Sigmoid colon (tissue), 7 donors: ENCODE measurements at places on chromosomes 7 and 10. TPM values are rescaled to one million over a fixed set of nuclear protein-coding genes. Genes with fewer than 3 reads are reported as not detected.

- no peak for DNase-seq
Observed at GRCh38 chr10:67549390-67549789, 146.6 kb downstream of the CTNNA3 start.

- no peak for DNase-seq
Observed at GRCh38 chr7:124647630-124648306, 117.8 kb downstream of the GPR37 start.

GRCh38 chr10:16393271-16393858 is 43.4 kb upstream of the PTER start:
- DNase-seq: no peak

DNA sequence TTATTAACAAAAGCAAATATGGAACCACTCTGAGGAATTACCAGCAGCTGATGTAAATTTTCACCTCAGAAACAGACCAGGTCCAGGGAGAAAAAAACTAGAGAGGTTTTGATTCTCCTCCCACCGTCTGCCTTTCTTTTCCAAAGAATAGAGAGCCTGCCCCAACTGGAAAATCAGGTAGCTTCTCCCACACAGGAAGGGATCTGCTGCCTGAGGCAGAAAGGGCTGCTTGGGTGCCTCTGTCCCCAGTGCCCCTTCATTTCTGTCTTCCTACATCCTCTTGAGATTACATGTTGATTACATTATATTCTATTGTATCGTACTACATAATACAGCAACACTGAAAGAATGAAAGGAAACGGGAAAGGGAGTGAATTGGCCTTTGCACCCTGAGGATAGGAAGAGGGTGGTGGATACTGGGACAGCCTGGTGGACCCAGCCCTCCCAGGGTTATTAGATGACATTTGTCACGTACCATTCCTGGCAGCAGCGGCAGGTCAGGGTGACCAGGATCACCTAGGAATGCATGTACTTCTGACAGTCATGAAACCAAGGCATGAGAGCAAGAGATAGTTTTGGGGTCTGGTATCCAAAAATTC is 8.9 kb downstream of the ST8SIA6 start:
- no peak for DNase-seq

GRCh38 chr7:30238721-30239441 is 45.5 kb upstream of the ZNRF2 start:
- DNase-seq: peak; percentile 70

- DNase-seq: no peak
Observed at GRCh38 chr10:11713186-11713743, 28.9 kb upstream of the ECHDC3 start.

- DNase-seq: peak; percentile 70
Observed at GRCh38 chr10:110005719-110006118, 2.1 kb upstream of the ADD3 start.

- DNase-seq: no peak
Observed at GRCh38 chr7:143171697-143172096, 11.5 kb upstream of the TAS2R39 start.

DNA sequence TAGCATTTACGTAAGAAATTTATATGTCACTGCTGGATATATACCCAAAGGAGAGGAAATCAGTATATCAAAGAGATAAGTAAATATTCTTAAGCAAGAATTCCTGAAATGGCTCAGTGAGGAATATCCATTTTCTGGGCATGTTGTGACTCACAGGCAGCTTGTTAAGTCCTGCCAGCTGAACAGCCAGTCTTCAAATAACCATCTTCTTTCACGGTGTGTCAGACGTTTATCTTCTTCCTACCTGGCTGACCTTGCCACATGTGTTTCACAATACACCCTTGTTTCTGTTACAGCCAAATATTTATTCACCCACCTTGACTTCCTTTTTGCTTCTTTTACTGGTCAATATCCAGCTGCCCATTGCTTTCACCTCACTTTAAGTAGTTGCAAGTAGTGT is 648.1 kb downstream of the ANKRD7 start:
- no peak for DNase-seq

DNA sequence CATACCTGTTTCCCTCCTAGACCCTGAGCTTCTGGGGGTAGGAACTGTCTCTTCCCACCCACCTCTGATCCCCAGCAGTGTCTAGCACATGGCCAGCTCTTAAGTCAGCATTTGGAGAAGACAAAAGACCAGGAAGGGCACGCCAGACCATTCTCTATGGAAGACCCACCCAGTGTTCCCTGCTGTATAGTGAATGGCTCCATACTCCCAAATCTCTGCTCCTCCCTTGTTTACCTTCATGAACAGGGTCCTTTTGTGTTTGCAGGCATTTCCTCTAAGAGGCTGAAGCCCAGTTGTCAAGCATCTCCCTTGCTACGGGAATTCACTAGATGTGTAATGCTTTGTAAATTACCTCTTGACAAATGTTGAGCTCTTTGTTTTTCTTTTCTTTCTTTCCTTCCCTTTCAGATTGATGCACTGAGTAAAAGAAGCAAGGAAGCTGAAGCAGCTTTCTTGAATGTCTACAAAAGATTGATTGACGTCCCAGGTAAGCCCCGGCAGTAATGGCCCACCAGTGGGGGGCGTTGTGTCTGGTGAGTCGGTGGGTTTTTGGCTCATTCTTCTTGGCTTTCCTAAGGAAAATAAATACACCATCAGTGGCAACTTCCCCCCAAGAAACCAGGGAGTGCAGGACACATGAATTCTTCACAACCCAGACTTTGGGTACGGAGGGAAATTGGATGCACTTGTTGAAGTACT is 216.6 kb upstream of the SH2B2 start:
- DNase-seq: no peak

DNA sequence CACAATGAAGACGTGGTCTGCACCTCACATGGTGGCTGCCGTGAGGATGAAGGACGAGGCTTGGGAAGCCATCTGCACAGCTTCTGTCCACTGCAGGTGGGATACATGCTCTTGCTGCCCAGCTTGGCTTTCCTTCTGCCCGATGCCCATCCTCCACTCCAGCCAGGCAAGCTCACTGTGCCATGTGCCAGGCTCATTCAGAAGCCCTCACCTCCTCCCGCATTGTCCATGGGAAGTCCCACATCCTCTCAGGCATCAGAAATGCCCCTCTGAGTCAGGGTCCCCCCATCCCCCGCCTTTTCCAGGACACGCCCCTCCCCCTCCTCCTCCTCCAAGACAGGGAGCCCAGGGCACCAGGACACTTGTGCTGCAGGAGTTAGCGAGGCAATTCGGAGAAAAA is 4.6 kb upstream of the NOM1 start:
- no peak for DNase-seq

Gene TAS2R3
- total RNA-seq: 3.8 TPM

Gene TDRD1
- total RNA-seq: 0.28 TPM

Gene FKBP6
- total RNA-seq: not detected

Gene DBNL
- total RNA-seq: 89.5 TPM

Gene SLIT1
- total RNA-seq: 0.71 TPM

Gene BUB3
- 98.9 TPM for total RNA-seq

Gene CALML5
- total RNA-seq: not detected

Gene MOGAT3
- total RNA-seq: not detected

Gene FAM241B
- total RNA-seq: 3.6 TPM

Gene SRGN
- 45.7 TPM for total RNA-seq

Gene GIMAP6
- total RNA-seq: 23.5 TPM

Gene ZC3HAV1L
- total RNA-seq: 16.9 TPM
